Activated CD8-positive, alpha-beta memory T cell treated with anti-CD3 and anti-CD28 coated beads for 1 hour (primary cell): ENCODE measurements at places on chromosomes 4 and X.

DNA sequence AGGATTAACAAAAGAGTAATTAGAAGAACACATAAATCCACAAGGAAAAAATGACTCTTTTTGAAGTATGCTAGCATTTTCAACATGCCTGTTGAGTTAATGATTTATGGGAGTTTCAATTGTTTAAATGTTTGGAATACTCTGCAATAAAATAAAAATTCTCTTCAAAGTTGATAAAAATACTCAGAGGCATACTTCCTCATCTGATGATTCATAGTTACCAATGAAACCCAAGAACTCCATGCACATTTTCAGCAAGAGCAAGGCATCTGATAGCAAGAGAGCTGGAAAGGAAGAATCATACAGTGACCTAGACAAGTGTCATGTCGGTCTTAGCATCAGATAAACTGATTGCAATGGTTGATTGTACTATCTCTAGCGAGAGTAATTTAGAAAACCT is 443.7 kb upstream of the ATOH1 start:
- no peak for DNase-seq

- no peak for DNase-seq
Observed at GRCh38 chrX:129706400-129707072, 32.2 kb upstream of the XPNPEP2 start.

DNA sequence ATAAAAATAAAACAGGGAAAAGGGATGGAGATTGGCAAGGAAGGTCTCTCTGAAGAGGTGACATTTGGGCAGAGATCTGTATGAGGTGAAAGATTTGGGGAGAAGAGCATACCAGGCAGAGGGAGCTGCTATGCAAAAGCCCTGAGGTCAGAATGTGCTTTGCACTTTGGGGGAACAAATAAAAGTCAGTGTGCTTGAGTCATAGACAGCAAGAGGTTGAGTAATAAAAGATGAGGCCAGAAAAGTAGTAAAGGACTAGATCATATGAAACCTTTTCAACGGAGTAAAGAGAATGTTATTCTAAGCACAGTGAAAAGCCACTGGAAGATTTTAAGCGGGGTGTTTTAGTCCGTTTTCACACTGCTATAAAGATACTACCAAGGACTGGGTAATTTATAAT is 76.5 kb upstream of the TEX13A start:
- DNase-seq = no peak

- DNase-seq = no peak
Observed at GRCh38 chr4:184402239-184402638, 72.1 kb downstream of the IRF2 start.

DNA sequence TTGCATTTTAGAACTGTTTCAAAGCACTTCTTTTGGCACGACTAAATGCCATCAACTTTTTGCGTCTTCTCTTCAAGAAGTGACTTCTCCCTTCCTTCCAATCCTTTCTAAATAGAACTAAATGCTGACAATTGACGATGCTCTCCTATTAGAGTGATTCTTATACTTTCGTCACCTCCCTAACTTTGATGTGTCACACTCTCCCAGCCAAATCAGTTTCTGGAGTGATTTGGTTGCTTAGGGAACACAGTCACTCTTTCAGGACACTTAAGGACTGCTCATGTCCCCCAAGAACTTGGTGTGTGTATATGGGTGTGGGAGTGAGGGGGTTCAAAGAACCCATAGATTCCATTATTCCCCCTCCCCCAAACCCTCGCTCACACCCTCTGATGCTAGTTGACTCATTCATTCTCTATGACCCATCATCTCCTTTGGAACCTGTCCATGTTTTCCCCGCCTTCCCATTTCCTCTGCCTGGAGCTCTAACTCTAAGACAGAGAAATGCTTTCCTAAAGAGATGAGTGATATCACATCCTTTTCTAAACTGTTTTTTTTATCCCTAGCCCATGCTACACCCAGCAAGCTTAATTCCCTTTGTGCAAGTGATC is 26.8 kb upstream of the AREG start:
- no peak for DNase-seq

GRCh38 chr4:55906989-55907388 is 41.8 kb upstream of the CEP135 start:
- DNase-seq = no peak

DNA sequence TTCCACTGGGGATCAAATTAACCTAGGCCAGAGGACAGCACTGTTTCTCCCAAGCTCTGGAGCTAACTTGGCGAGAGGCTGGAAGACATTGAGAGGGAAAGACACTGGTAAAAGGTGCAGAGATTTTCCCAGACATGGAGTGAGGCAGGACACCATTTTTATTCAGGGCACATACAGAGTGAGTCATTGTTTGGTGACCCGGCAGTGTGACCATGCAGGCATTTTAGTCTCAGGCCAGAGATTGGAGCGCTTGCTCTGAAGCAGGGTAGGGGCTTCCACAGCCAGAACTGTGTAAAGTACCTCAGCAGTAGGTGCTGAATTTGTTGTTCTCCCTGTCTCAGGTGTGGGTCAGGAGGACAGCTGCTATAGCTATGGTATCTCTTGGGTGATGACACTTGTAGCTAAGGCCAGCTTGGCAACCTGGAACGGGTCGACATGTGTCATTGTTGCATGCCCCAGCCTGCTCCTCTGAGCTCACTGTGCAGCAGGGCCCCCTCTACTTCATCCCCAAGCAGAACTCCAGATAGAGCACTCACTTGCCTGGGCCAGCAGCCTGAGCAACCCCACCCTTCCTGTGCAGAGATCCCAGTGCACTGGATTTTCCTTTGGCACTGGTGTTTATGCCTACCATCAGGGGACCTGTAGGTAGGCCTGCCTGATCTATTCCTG is 79.8 kb upstream of the ATP8A1 start:
- no peak for DNase-seq

DNA sequence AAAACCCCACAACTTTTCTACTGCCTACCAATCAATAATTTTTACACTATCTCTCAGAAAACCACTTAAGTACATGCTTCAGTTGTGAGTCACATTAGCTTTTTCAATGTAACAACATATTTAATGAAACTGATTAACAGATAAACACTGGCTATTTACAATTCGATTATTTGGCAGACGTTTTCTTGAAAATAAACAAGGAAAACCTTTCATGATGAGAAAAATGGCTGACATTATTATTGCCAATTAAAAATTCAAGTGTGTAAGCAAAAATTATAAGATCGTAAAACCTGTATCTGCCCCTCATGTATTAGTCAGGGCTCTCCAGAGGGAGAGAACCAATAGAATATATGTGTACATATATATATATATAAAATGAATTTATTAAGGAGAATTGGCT is 1555.5 kb upstream of the IGFBP7 start:
- no peak for DNase-seq

GRCh38 chr4:48898733-48899431 is 7.7 kb downstream of the OCIAD2 start:
- DNase-seq = no peak

DNA sequence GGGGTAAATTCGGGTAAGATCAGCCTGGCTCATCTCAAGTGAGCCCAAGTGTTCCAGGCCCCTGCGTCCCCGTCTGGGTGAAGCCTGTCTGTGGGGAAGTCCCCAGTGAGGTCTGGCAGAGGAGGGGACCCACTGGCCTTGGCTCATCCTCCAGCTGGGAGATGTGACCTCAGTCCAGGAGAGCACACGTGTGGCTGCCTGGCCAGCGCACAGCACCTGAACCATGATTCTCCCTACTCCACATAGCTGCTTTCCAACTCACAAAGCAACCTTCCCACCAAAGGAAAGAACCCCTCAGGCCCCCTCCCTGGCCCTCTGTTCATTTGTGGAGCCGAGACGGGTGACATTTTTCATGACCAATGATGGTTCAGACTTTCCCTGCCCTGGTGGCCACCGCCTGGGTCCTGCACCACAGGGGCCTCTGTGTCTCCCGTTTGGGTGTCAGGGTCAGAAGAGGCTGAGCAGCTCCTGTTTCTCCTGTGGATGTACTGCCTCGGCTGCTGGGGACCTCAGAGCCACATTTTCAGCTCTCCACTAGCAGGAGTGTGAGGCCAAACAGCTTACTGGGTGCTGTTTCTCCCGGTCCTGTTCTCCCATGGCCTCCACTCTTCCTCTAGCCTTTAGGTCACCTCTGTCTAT is 111.4 kb downstream of the CPZ start:
- DNase-seq = no peak

DNA sequence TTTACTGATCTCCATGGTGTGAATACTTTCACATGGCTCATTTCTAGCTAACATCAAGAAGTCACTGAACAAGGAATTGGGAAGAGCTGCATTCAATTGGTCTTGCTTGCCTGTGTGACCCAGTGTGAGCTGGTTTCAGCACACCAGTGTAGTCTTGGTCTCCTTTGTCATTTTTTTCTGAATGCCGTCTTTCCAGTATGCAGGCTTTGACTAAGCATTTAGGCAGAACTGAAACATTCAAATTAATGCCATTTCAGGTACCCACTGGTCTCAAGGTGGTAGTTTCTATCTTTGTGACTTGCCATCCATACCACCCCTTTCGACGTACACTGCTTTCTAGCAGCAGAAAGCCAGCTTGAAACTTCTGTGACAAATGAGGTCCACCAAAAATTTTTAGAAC is 550.5 kb upstream of the BOD1L1 start:
- no peak for DNase-seq

GRCh38 chrX:148933881-148934280 is 433.5 kb downstream of the AFF2 start:
- no peak for DNase-seq

GRCh38 chr4:90727938-90728337 is 600.7 kb downstream of the CCSER1 start:
- no peak for DNase-seq

GRCh38 chr4:56220261-56220660 is 167.0 kb downstream of the AASDH start:
- no peak for DNase-seq

DNA sequence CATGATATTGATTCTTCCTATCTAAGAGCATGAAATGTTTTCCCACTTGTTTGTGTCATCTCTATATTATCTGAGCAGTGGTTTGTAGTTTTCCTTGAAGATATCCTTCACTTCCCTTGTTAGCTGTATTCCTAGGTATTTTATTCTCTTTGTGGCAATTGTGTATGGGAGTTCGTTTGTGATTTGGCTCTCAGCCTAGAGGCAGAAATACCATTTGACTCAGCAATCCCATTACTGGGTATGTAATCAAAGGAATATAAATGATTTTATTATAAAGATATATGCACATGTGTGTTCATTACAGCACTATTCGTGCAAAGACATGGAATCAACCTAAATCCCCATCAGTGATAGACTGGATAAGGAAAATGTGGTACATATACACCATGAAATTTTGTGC is 172.7 kb upstream of the IL15 start:
- DNase-seq = no peak

GRCh38 chr4:158122501-158122900 is 50.3 kb downstream of the GASK1B start:
- no peak for DNase-seq

DNA sequence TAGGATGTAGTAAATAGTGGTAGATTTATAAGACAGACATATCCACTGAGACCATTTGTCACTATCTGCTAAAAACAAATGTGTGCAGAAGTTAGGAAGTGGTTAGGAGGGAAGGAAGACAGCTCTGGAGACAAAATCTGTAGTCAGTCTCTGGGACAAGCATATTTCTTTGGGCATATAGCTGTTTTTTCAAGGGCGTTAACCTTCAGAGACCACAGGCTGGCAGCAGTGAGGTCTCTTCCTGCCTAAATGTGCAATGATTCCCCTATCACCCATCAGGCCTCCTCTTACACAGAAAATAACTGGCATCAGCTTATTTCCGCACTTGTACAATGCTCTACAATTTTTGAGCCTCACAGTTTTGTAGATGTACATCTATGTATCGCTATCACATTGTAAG is 6.5 kb downstream of the TMEM150C start:
- no peak for DNase-seq

DNA sequence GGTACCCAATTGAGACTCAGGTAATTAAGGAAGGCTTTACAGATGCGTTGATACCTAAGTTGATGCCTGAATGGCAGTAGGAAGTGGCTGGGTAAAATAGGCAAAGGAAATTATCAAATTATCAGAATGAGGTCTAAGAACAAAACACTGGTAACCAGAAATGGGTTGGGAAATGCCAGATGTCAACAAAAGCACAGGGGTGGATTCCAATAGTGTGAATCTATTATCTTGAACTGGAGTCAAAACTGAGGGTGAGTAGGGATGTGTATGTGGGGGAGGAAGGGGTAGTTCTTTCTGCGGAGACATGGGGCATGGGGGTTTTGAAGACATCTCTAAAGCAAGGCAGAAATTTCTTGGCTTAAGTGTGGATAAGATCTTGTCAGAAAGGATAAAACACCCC is 16.0 kb upstream of the SEPTIN6 start:
- no peak for DNase-seq

GRCh38 chr4:78939667-78940008 is 400 bp upstream of the PAQR3 start:
- no peak for DNase-seq

GRCh38 chr4:92303621-92304027 is at the start of gene GRID2:
GRID2 (plus strand) TSS chr4:92303966.
- DNase-seq = no peak

- DNase-seq = no peak
Observed at GRCh38 chr4:26803211-26803861, 57.3 kb upstream of the STIM2 start.
